ENCODE measurements at places on chromosomes 3 and 15.

DNA sequence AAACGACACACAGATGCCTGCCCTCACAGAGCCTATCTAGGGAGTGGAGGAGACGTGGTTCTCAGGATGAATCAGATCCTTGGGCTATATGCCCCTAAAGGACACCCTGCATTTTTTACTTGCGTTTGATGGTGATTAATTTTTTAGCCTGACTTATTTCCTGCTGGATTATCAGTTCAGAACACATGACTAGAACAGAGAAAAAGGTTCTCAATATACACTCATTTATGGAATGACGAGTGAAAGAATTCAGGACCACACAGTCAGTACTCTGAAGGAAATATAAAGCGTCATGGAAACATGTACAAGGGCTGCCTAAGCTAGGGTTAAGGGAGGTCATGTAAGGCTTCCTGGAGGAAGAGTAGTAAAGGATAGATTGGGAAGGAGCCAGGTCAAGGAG lies 121.8 kb downstream of the SSR3 start:
- DNase-seq: no peak

GRCh38 chr3:119831941-119832371 lies 50.1 kb downstream of the NR1I2 start:
- no peak for DNase-seq

DNA sequence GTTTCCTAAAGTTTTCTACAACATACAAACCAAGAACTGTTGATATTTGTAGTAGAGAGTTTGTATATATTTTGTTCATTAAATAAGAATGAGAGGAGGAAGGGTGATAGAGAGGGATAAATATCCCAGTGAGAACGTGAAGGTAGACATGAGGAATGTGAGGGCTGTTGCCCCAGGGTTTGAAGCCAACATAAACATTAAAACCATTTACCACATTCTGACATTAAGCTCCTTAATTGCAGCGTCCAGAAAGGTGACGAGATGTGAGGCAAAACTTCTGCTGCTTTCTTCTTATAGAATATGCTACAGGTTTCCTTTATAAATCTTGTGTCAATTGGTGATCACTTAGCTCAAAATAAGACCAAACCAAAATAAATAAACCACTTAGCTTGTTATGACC lies 267.8 kb upstream of the CNTN4 start:
- no peak for DNase-seq

GRCh38 chr3:114365909-114366308 lies 72.1 kb downstream of the TIGIT start:
- DNase-seq: no peak

DNA sequence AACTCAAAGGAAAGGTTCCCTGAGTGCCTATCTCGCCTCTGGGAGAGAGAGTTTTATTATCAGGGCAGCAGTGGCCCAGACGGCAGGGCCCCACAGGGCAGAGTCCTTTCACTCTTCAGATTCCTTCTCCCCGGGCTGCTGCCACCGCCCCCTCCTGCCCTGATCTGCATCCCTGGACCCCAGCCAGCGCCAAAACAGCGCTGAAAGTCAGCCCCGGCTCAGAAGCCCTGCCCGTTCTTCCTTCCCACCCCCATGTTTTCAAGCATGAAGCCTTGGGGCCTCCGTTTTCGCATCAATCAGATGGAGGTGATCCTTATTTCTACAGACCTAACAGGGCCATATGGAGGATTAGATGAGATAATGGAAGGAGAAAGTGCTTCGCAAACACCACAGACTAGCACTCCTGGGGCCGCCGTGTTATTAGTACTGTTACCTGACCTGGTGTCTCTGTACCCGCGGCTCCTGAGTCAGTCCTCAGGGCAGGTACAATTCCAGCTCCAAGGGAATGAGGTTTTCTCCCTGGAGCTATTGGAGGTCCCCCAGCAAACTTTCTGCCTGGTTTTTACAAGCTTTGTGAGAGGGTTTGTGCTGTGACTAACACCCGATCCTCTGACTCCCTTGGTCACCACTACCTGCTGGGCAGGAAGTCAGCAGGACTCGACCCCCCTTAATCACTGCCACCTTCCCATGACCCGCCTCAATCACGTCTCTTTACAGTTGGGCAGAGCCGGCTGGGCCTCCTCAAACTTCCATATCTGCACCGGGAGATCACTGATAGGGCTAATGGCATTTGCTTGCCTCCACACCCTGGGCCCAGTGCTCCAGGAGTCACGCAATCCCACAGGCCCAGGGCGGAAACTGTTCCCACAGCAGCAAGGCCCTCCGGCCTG lies 39.5 kb upstream of the TSEN2 start:
- DNase-seq: no peak

GRCh38 chr3:47512416-47513124 lies 942 bp downstream of the ELP6 start:
- no peak for DNase-seq

- DNase-seq: no peak
Measured at GRCh38 chr3:187941135-187941847, 196.0 kb upstream of the BCL6 start.

DNA sequence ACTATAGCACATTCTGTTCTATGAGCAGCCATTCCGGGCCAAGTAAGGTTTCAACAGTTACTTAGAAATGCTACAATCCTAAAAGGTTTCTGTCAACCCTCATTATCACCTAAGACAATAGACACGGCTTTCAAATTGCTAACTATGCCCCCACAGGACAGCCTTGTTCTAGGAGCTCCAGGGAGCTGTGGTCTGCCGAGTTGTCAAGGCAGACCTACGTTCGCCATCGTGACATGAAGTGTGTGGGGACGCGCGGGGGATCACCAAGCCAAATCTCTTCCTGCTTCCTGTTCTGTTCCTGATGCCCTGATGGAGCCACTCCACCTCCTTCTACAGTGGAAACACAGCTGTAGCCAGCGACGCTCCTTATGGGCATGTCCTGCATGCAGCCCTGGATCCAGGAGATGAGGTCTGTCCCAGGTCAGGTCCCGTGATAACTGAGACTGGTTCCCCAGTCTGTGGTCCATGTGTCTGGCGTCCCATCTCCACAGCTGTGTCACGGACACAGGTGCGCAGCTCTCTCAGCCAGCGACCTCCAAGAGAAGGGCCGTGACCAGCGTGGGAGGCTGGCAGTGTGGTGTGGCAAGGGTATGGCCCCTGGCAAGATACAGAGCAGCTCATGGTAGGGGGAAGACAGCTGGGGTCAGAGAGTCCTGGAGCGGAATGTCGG lies 82.8 kb downstream of the PCSK6 start:
- DNase-seq: no peak

GRCh38 chr15:70103880-70104626 lies 6.3 kb upstream of the TLE3 start:
- DNase-seq: no peak

DNA sequence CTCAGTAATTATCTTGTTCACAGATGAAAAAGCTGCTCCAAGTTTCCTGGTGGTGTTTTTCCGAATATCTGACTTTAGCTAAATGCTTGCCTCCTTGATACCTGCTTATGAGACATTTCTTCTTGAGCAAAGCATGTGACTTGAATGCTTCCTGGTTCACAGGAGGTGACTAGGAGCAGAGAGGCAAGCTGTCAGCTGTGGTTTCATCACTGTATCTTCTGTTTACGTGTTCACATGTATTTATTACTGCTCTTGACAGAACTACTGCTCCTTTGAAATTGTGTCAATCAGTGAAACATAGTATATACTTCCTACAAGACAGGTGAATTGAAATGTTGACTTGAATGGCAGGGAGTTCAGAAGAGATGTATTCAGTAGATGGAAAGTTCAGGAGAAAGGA lies 8.9 kb upstream of the SPPL2A start:
- DNase-seq: no peak

DNA sequence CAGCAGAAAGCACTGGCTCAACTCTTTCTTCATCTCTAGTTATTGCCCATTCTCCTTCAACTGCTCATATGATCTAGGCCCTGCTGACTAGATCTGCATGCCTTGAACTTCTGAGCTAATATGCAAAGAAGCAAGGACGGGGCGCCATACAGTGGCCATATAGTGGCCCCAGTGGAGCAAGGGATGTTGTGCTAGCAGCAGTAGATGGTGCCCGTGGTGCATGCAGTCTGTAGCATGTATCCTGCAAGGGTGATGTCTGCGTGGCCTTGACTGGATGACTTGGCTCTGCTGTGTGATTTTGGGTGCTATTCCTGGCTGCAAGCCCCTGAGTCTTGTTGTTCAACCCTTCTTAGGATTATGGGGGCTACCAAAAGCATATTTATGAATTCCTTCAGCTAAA lies 12.2 kb upstream of the NMD3 start:
- no peak for DNase-seq

- no peak for DNase-seq
Measured at GRCh38 chr15:90839187-90840071, 29.0 kb upstream of the FURIN start.

GRCh38 chr15:73964736-73965093 lies 27.4 kb downstream of the STOML1 start:
- peak; percentile 46 for DNase-seq

- DNase-seq: peak; percentile 46
Measured at GRCh38 chr3:187639927-187640568, 30.1 kb downstream of the SST start.

GRCh38 chr3:39052583-39052982 lies 767 bp downstream of the WDR48 start:
- DNase-seq: no peak

DNA sequence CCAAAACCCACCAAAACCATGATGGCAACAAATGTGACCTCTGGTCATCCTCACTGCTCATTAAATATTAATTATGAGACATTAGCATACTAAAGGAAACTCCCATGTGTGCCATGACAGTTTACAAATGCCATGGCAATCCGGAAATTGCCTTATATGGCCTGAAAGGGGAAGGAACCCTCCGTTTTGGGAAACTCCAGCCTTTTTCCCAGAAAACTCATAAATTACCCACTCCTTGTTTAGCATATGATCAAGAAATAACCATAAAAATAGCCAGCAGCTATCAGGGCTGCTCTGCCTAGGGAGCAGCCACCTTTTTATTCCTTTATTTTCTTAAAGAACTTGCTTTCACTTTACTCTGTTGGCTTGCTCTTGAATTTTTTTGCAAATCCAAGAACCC lies 992.7 kb downstream of the NTRK3 start:
- no peak for DNase-seq

DNA sequence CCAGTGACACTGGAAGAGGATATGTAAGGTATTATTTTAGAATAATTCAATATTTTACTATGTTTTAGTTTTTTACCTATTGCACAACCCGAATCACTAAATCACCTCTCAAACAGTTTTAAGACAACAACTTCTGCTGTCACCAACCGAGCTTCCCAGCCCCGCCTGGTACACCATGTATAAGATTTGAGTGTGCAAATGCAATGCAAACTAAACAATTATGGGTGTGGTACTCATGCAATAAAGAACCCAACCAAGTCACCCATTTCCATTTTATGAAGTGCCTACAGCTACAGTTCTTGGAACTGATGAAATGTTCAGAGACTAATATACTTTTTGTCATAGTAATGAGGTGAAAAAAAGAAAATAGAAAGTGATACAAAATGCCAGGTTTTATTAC lies 256.2 kb downstream of the TAFA4 start:
- DNase-seq: no peak

- DNase-seq: no peak
Measured at GRCh38 chr15:38010395-38010794, 76.0 kb downstream of the TMCO5A start.

- peak; percentile 73 for DNase-seq
Measured at GRCh38 chr3:129794311-129795185, 99.0 kb downstream of the TMCC1 start.

DNA sequence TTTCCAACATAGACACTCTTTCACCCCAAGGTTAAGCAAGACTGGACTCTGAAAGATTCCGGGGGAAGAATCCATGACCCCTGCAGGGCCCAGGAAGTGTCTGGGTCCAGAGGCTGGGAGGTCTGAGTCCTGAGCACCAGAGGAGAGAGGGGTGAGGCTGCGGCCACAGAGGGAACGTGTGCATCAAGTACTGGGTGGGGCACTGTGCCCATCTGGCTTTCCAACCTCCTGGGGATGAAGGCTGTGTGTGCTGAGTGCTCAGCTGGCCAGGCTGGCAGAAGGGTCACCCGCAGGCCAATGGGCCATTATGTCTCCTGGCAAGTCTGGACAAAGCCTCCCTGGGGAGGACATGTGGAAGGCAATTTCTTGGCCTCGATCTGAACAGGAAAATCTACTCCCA lies 3.3 kb downstream of the CHRNA3 start:
- no peak for DNase-seq

- DNase-seq: no peak
Measured at GRCh38 chr15:44698641-44699040, 12.5 kb downstream of the PATL2 start.

DNA sequence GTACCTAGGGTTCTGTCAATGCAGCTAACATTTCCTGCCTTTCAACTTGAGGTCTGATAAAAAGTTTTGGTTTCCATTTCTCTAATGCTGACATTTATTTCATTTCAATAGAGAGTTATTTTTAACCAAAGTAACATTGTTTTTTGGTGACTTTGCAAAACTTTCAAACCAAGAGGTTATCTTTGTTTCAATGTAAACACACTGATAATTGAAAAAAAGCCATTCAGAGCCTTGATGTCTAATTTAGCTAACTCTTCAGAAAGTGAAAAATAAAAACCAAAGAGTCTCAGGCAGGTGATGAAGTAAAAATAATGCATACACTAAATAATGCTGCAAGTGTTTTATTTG lies 9.6 kb upstream of the TIPARP start:
- DNase-seq: no peak

GRCh38 chr15:69125236-69125635 lies 35.2 kb upstream of the GLCE start:
- DNase-seq: no peak

DNA sequence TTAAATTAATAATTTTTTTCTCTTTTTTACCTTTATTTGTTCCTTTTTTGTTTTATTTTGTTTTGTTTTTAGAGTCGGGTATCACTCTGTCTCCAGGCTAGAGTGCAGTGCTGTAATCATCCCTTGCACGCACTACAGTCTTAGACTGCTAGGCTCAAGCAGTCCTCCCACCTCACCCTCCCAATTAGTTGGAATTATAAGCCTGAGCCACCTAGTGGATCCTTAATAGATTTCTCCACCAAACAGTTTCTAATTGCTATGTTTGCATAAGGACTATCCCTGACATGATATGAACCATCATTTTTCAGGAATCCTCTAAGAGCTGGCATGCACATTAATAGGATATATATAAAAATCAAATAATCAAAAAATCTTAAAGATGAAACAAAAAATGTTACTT lies 993.2 kb downstream of the OTOL1 start:
- no peak for DNase-seq

GRCh38 chr3:104388619-104389018 lies 978.1 kb upstream of the ALCAM start:
- no peak for DNase-seq

DNA sequence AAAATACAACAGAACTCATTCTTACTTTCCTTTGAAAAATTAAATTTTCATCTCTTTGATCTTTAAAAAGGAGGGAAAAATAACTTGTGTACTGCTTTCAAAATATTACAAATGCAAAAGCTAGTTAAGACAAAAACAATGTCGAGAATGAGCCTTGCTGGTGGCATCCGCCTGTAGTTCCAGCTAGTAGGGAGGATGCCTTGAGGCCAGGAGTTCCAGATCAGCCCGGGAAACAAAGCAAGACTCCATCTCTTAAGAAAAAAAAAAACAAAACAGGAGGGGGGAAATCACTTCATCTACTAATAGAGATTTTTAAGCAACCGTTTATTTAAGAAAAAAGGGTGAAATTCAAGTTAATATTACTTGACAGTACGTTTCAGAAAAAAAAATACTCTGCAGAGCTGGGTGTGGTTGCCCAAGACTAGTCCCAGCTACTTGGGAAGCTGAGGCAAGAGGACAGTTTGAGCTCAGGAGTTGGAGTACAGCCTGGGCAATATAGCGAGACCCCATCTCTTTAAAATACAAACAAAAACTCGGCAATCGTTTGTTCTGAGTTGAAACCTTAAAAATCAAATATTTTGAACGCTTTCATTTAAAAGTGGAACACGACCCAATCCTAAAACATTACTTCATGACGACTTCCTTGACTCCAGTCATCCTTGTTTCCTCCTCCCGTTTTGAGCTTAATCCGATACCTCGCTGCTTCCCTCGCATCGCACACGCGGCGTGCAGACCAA lies 1.2 kb downstream of the KPNA1 start:
- DNase-seq: no peak

Measured in NCI-H774 (cell line).